Right lobe of liver (tissue), 6 donors: ENCODE measurements at places on chromosomes 5 and 9.

DNA sequence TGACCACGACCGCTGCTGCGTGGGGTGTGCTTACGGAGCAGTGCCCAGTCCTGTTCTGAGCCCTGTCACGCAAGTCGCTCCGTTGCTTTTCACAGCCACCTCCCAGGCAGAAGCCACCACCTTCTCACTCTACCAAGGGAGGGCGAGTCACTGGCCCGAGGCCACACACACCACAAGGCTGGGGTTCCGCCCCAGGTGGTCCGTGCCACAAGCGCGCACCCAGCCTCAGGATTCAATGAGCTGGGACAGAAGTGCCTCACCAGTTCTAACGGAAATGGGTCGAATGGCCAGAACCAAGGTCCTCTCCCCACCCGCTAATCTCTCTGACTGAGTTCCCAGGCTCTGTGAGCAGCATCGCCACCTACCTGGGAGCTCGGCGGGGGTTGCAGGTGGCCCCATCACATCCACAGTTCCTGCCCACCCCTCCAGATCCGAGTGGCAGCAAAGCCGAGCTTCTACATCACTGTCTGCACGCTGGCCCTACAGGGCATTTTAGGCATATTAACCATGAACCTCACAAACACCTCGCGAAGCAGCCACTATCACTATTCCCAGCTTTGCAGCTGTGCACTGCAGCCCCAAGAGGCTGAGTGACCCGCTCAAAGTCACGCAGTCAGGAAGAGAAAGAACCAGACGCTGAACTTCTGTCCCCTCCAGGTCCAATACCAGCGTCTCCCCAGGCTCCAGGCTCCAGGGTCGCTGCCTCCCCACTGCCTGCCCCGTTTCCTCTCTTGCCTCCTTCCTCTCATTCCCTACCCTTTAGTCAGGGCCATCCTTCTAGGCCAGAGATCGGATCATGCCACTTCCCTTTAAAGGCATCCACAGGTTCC, 92.1 kb upstream of the PHYKPL start:
- no peak for DNase-seq

DNA sequence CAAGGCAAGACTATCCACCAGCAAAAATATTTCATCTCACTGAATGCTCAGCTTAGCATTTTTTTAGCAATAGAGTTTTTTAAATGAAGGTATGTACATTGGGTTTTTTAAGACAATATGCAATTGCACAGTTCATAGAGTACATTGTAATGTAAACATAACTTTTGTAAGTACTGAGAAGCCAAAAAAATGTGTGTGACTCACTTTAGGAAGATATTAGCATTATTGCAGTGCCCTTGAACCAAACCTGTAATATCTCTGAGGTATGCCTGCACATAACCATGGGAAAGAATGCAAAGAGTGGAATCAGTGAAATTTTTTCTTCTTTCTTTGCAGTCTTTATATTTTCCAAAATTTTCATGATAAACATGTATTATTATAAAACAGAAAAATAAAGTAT, 1533.3 kb upstream of the WWC1 start:
- DNase-seq, result no peak

GRCh38 chr9:101326501-101326900, 58.3 kb downstream of the BAAT start:
- no peak for DNase-seq

GRCh38 chr5:105506692-105507277, 1944.2 kb upstream of the NUDT12 start:
- no peak for DNase-seq

- DNase-seq, result no peak
Observed at GRCh38 chr5:1772634-1773033, 27.0 kb downstream of the MRPL36 start.

DNA sequence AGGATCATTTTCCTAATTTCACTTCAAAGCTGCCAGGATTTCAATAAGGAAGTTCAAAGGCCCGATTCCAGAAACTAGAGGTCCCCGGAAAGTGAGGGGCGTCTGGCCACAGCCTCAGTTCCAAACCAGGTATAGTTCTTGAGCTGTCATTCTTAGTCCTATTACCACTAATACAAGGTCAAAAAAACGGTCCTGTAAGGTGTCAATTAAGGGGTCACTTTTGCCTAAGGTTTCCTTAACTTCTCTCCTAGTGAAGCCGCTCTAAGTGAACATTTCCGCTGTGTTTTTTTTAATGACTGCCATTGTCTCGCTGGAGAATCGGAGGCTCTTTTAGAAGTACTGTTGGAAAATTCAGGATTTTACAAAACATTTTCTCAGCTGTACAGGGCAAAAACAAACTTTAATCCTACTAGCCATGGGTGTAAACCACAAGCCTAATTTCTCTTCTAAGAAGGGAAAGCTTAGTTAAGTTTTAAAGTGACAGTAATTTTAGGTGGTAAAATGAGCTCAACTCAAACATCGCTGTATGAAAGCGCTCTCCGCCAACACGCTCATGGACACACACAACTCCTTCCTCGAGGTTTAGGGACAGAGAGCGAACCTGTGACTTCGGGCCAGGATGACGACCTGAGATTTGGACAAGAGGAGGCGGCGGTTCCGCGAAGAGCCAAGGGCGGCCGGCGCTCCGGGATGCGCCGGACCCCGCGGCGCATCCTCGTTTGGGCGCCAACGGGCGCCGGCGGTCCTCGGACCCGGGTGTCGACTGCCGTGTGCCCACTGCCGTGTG, 76.7 kb upstream of the IFNE start:
- no peak for DNase-seq

DNA sequence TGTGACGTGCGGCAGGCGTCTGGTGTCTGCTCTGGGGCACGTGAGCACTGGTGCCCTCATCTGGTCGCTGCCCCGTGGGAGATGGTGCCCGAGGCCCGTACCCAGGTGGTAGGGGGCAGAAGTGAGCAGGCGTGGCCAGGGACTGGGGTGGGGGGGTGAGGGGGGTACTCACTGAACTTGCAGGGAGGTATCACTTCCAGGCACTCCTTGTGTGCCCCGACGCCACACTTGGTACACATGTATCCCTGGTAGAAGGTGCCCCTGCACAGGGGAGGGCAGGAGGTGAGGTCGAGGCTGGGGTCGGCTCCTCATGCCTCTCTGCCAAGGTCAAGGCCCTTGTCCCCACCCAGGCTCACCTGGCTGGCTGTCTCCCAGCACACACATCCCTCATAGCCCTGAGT, 45.2 kb upstream of the SARDH start:
- no peak for DNase-seq

DNA sequence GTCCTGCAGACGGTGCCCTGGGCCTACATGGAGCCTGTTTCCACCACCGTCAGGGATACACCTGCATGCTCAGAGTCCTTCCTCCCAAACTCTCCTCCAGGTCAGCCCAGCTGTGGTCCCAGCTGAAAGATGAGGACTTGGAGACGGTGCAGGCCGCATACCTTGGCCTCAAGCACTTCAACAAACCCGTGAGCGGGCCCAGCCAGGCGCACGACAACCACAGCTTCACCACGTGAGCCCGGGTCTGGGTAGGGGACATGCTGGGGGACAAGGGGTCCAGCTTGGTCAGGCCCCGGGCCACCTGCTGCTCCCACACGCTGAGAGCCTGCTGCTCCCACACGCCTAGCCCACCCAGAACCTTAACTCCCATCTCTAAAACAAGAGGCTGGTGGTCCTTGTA, 16.6 kb upstream of the CARD19 start:
- DNase-seq, result no peak

- no peak for DNase-seq
Observed at GRCh38 chr5:135883441-135883840, 12.2 kb downstream of the IL9 start.

- DNase-seq, result no peak
Observed at GRCh38 chr5:78293851-78294247, 649 bp downstream of the AP3B1 start.

DNA sequence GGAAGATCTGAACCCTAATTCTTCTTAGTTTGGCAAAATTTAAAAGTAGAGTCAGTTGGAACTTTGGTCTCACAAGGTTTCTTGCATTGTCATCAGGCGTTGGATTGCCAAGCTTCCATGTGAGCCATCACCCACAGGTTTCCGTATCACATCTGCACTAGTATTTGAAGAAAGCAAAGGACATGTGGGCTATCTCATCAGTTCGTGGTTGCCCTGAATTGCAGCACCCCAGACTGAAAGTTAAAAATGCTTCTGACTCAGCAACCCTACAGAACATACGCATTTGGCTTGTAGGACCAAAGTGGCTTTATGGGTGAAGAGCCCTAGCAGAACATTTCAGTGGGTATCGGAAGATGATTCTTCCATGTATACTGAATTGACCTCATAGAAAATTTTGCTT, 358.0 kb downstream of the ENC1 start:
- no peak for DNase-seq

- no peak for DNase-seq
Observed at GRCh38 chr5:56264417-56265025, 31.4 kb upstream of the ANKRD55 start.

DNA sequence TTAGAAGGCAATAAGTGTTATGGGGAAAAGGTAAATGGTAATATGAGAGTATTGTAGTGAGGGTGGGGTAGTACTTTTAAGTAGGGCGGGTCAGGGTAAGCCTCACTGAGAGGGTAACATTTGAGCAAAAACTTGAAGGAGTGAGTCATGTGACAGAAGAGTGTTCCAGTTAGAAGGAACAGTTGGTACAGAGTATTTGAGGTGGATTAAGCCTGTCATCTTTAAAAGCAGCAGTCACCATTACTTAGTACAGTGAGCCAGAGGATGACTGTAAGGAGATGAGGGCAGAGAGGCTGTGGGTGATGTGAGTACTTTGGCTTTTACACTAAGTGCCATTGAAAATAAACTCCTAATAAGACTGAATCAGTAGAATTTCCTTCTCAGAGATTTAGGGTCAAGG, 54.8 kb downstream of the UBAP1 start:
- no peak for DNase-seq

- DNase-seq, result no peak
Observed at GRCh38 chr5:73253047-73253660, 80.2 kb downstream of the TMEM174 start.

DNA sequence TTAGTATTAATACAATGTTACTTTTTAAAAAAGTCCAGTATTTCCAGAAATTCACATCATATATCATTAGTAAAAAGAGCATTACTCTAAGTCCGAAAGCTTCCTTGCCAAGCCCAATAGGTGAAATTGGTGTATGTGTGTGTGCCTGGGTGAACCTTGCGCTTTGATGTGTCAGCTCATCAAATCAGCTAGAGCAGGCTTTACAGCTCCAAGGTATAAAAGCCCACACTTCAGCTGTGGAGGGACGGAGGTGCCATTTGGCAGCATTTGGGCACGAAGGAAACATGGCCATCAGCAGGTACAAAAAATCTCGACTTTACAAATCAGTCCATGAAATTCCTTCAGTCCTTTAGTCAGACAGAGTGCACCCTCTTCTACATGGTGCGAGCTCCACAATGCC, 76.5 kb upstream of the IL7R start:
- no peak for DNase-seq

GRCh38 chr9:14320271-14321181, 6.6 kb upstream of the NFIB start:
- DNase-seq, result no peak

DNA sequence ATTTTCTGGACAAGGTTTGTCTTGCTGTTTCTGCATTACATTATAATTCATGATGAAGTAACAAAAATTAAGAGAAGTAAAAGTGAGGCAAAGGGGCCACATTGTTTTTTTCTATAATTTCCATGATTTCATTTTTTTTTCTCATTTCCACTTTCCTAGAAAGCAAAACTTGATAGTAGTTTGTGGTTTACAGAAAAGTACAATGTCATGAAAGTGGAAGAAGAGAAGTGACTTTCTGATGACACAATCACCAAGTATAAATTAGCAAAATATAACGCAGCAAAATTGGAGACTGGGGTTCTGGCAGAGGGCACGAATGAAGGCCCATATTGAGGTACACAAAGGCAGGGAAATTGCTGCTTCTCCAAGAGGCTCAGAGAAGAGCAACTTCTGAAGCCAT, 5.0 kb upstream of the IFNA14 start:
- no peak for DNase-seq

GRCh38 chr9:109510506-109510905, 12.4 kb upstream of the PTPN3 start:
- no peak for DNase-seq

DNA sequence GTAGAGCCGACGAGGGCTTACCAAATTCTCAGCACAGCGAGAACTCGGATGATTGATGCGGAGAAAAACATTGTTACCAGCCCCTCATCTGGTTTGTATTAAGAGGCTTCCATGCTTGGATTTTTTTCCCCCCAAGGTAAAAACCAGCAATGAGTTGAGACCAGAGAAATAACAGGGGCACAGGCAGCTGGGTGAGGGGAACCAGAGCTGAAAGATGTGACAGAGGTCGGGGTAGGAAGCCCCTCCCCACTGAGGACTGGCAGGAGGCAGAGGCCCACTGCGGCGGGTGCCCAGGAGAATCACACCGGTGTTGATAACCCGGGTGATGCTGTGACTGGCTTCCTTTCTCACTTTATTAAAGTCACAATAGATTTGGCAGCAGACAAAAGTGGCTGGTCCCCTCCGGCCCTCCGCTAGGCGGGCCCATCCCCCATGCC, 116.5 kb upstream of the PHYKPL start:
- peak; percentile 8 for DNase-seq

GRCh38 chr5:174082286-174082685, 36.8 kb downstream of the NSG2 start:
- DNase-seq, result no peak

DNA sequence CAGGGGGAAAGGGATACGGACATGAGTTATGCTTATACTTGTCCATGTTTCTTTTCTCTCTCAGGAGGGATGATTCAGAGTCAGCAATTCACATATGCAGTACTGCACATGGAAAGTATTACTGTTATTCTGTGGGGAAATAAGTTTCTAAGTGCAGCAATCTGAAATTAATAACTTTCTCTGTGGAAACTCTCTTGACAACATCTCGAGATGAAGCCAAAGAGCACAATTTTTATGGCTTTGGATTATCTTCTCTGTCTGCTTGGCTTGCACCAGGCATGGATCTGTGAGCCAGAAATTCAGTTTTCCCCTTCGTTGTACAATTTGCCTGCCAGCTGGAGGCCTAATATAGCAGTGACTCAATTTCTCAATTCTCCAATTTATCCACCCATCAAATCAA, 2.5 kb upstream of the NDFIP1 start:
- no peak for DNase-seq

DNA sequence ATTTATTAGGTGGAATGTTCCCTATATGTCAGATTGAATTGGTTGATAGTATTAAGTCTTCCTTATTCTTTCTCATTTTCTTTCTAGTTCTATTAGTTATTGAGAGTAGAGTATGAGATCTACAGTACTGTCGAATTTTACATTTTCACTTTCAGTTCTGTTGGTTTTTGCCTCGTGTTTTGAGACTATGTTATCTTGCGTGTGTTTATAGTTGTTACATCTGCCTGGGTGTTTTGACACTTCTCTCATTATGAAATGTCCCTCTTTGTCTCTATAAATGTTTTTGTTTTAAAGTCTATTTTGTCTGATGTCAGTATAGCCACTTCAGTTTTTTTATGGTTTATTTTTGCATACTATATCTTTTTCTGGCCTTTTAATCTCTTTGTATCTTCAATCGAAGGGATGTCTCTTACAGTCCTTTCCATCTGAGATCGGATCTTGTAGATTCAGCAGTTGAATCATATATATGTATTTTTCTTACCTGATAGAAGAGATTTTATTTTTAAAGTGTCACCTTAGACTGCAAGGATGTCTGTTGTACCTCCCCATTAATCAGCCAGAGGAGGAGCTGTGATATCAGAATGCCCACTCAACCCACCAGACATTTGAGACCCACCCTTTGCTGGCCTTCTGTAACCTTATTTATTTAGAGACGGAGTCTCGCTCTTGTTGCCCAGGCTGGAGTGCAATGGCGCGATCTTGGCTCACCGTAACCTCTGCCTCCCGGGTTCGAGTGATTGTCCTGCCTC, 20.7 kb downstream of the EHMT1 start:
- DNase-seq, result no peak

GRCh38 chr9:115261656-115262081, 143.7 kb upstream of the TNC start:
- no peak for DNase-seq

GRCh38 chr9:126671381-126671831, 57.7 kb downstream of the LMX1B start:
- no peak for DNase-seq
